ENCODE measurements at places on chromosomes 2 and 18. TPM values are rescaled to one million over a fixed set of nuclear protein-coding genes. Genes with fewer than 3 reads are reported as not detected.

Gene SPATA3
- not detected for total RNA-seq

Gene BOLL
- total RNA-seq: 0.27 TPM

Gene TCF7L1
- total RNA-seq: 7.4 TPM

Gene KRTCAP3
- total RNA-seq: not detected

Gene CMPK2
- total RNA-seq: 7.6 TPM

Gene TRIM43
- total RNA-seq: not detected

Gene PSTPIP2
- total RNA-seq: 18.3 TPM

Gene GCG
- total RNA-seq: 0.99 TPM

Gene IL36RN
- 0.22 TPM for total RNA-seq

Gene COL4A4
- 11.7 TPM for total RNA-seq

Gene RGPD4
- 2.2 TPM for total RNA-seq
